ENCODE measurements at places on chromosomes 1 and 21.

- no peak for DNase-seq
These were observed 146.1 kb upstream of the RUNX1 start for GRCh38 chr21:35195232-35195631.

- DNase-seq, result no peak
These were observed 8.1 kb downstream of the RERE start for GRCh38 chr1:8809342-8809736.

DNA sequence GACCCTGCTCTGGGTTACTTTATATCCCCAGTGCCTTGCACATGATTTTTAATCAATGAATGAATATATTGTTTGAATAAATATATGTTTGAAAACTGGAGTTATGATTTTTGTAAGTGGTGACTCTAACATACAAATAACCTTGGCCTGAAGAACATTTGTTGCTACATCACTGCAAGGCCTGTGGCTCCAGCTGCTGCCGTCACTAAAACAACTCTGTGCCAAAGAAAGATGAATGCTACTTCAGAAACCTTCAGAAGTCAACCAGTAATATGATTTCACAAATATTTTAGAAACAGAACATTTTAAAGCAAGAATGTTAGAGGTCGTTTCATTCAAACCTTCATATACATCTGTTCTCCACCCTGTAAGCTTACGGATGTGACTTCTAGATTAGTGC, 60.6 kb upstream of the SEC16B start:
- DNase-seq, result no peak

DNA sequence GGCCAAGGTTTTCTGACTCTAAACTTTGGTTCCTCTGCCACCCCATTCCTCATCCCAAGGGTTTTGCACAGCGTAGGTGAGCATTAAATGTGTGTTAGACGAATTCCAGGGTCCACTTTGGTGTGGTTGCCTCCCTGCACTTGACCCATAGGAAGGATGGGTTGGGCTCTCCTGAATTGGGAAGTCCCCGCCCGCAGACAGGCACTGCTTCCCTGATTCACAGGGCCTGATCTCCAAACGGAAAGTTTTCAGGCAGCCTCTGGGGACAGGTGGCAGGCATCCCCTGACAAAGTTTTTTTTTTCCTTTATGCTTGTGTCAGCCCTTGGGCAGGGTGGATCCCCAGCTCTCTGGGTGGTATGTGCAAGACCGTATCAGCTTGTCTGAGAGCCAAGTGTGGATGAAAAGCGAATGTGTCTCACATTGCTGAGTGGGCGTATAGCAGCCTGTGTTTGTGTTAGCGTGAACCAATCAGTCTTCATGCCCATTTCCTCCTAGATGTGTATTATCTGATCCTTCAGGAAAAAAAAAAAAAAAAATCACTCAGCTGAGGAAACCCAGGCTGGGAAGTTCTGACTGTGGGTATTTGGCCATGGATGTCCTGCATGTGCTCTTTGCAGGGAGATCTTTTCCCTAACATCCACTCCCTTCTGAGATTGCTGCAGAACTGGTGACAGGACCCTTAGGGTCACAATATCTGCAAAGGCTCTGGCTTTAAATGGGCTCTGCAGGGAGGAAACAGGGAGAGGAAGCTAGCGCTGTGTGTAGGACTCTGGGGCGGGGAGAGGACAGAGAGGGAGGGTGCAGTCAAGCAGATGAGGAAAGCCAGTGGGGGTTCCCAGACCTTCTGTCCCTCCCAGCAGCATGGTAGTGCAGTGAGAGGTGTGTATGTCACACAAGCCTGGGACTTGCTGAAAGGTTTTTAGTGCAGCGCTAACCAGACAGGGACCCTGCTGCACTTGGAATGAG, 42.2 kb upstream of the TRABD2B start:
- no peak for DNase-seq

- DNase-seq, result no peak
These were observed 105.9 kb downstream of the BCAR3 start for GRCh38 chr1:93575621-93576284.

DNA sequence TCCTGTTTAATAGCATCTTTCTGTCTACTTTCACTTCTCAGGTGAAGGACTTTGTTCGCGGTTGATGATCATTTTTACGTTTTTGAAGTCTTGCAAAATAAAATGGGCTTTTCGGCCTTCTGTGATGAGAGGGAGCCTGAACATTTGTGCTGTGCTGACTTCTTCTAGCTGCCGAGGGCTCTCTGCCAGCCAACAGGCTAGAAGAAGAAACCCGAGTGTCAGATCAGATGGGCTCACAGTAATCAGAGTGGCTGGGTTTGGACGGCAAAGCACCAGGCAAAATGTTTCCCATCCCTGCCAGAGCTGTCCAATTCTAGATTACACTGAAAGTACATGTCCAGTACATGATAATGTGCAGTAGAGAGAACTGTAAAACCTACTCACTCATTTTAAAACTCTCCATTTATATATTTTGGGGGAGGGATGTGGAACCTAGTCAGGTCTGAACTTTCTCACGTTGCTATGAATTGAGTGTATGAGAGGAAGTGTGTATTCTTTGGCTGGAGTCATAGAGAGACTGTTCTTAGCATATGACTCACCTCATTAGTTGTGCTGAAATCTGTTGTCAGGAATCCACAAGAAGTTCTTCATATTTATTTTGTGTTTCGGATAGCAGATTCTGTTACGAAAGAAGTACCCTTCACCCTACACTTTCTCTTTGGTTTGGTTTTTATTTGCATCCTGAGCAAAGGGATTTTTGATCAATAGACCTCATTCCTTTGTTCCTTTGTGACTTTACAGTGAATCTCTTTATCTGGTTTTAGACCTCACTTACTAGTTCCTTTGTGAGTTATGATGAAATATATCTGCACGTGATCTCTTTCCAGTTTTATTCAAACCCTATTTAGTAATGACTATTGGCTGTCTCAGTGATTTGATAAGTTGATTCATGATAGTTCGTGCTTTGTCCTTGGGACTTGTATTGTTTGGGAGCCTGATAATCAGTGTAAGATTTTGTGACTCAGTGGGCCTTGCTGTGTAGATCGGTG, 4.8 kb downstream of the ATP1A1 start:
- DNase-seq, result no peak

- DNase-seq, result no peak
These were observed 28.8 kb downstream of the PIK3C2B start for GRCh38 chr1:204465546-204466415.

DNA sequence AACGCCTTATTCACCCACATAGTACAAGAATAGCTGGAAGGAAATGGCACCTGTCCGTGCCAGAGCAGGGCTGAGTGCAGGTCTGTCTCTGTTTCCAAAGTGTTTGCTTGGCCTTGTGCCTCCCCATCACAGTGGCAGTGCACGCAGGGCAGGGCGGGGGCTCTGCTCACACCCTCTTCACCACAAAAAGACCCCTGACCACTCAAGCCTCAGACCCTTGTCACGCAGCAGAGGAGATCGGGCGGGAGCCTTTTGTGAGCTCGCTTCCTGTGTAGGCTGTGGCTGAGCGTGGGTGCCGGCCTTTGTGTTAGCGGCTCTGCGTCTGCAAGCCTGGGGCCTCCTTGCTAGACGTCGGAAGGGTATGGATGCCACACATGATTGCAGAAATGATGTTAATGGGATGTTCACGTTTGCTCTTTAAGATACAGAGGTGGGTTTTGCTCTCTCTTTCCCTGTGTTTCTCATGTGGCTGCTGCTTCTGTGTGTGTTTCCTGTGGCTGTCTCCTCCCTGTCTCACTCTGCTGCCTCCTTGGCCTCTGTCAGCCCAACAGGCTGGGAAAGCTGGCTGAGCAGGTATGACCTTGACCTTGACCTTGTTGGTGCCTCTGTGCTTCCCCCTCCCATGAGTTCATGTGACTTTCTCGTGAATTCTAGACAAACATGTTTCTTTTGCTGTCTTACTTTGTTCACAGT, 45.4 kb downstream of the S100B start:
- no peak for DNase-seq

GRCh38 chr1:89767618-89768017, 53.2 kb upstream of the LRRC8D start:
- DNase-seq, result no peak
